ENCODE measurements at places on chromosomes 2 and 18.

DNA sequence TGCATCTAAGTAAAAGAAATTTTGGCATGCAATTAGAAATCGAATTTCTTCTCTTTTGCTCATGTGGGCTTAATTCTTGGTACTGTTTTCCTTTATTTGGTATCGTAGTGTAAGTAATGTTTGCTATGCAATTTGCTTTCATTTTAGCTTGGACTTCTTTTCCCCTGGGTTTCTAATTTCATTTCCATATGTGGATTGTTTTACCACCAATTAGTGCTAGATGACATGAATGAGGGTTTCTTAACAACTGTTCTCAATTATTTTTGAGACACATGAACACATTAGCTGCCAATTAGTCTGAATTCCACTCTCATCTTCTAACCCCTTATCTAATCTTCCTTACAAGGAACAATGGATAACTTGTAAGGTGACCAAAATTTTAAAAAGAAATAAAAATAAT is 1047.2 kb upstream of the PIK3C3 start:
- no peak for DNase-seq

GRCh38 chr18:47794725-47795433 is 135.6 kb downstream of the SMAD2 start:
- DNase-seq, result no peak

GRCh38 chr2:81583311-81584108 is 1279.0 kb upstream of the LRRTM1 start:
- no peak for DNase-seq

DNA sequence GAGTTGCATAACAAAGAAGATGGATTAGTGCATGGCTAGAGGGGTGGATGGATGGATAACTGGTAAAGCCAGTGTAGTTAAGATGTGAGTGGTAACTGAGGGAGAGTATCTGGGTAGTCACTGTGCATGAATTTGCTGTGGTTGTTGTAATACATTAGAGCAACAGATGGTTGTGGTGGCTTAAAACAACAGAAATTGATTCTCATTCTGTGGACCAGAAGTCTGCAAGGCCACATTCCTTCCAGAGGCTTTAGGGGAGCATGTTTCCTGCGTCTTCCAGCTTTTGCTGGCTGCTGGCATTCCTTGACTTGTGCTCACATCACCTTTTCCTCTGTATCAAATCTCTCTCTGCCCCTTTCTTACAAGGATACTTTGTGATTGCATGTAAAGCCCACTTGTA is 155.4 kb downstream of the ASB1 start:
- no peak for DNase-seq

DNA sequence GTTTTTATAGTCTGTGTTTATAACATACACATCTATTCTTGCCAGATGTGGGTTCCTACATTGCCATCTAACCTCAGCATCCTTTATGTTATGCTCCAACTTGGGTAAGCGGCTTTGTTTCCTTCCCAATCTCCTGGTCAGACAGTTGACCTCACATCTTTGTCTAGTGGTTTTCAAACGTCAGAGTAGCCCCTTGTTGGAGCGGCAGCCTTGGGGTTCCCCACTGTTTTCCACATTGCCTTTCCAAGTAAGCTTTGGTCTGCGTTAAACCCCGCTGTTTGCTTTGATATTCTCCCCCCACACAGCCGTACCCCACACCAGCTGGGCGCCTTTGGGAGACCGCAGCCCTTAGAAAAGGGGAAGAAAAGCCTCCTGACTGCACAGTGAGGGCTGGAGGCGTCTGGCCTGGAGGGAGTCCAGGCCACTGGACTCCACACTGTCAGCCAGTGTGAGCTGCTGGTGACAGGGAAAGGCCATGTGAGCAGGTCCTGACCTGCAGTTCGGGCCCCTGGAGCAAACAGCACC is 83.3 kb downstream of the MALT1 start:
- DNase-seq, result no peak

GRCh38 chr2:27771202-27771547 is 344 bp upstream of the MRPL33 start:
- DNase-seq, result no peak

DNA sequence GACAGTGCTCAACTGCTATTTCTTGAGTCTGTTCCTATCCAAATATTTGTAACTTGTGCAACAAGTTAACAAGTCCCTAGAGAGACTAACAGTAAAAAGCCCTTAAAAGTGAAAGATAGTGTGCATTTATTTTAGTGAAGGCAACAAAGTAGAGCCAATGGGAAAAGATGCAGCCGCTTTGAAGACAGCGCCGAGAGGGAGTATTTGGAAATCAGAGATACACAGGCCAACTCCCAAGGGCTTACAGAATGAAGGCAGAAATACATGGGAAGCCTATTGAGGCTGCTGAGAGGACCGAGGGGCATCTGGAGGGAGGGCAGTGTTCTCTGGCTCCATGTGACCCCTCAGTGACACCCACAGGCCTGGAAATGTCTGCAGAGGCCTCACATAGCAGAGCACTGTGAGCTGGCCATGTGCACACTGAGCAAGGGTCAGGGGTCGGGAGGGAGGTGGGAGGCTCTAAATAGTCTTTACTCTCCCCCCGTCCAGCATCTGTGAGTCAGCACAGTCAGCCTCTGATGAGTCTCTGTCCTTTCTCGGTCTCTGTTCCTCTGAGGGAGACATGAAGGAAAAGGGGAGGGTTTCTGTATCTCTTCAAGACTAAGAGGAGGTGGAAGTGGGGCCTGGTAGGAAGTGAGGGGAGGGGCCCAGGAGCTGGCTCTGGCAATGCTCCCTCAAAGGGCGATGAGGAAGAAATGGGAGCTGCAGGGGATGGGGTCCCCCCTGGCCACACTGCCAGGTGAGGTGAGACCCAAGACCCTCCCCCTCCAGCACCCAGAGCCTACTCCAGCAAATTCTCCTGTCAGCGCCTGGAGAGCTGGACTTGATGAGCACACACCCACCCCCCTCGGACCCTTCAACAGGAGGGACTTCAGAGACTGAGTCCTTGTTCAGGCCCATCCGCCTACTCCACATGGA is 133.6 kb downstream of the SP3 start:
- no peak for DNase-seq

- DNase-seq, result no peak
Measured at GRCh38 chr2:71604726-71605120, 151.4 kb downstream of the DYSF start.

DNA sequence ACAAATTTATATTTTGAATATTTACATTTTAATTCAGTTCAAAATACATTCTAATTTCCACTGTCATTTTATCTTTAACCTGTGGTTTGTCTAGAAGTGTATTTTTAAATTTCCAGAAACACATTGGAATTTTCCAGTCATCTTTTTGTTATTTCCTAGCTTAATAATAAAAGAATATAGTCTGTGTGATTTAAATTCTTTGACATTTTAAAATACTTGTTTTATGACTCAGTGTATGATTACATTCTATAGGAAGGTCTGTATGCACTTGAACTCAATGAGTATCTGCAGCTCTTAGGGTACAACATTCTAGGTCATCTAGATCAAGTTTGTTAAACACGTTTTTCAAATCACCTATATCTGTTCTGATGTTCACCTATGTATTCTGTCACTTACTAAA is 88.3 kb upstream of the MBOAT2 start:
- DNase-seq, result no peak

DNA sequence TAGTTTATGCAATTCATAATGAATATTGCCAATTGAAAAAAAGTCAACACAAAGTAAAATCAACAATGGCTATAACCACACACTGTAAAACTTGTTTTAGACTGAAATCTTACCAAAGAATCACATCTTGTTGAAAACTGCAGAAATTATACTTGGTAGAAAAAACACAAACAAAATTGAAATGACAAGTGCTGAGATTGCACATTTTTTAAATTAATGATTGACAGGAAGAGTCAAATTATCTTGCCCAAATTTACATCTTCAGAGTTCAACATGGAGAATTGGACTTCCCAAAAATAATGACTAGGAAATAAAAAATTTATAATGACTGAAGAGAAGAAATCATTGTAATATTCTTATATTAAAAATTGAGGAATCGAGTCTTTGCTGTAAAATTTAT is 84.6 kb upstream of the TTC39C start:
- no peak for DNase-seq

Data from activated CD4-positive, alpha-beta memory T cell treated with anti-CD3 and anti-CD28 coated beads, Interleukin-2, amount 10 ng/mL, durations not matched to agents 7 days and 5 days (primary cell).